CD4-positive, CD25-positive, alpha-beta regulatory T cell (primary cell): ENCODE measurements at places on chromosomes 3 and 15.
A peak's percentile ranks its signal among the peaks of the same experiment; 100 is the strongest.

DNA sequence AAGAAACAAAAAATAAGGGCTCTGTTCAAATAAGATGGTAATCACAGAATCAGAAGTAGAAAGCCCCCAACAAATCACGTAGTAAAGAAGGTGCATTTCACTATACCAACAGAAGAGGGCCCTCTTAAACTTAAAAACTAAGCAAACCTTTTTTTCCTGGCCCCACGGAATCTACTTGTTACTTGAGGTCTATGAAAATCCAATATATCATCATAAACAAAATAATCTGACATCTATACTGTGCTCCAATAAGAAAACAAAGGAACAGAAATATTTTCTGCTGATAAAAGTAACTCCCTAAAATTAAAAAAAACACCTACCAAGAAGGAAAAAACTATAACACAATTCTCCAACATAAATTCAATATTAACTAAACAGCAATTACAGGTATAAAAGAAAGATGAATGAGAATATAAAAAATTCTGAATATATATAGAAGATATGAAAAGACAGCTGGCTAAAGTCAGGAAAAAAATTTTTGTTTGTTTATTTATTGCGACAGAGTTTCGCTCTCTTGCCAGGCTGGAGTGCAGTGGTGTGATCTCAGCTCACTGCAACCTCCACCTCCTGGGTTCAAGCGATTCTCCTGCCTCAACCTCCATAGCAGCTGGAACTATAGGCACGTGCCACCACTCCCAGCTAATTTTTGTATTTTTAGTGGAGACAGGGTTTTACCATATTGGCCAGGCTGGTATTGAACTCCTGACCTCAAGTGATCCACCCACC lies 81.8 kb downstream of the CLASP2 start:
- DNase-seq, result peak; percentile 27

DNA sequence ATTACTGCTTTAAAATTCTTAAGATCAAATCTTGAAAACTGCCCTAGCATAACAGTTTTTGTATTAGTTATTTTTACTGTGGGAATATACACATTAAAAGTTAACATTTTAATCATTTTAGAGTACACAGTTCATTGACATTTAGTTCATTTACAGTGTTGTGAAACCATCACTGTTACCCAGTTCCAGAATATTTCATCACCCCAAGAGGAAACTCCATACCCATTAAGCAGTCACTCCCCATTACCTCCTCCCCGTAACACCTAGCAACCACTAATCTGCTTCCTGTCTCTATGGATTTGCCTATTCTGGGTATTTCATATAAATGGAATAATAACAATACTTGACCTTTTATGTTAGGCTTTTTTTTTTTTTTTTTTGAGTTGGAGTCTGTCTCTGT lies 164.1 kb upstream of the LRRFIP2 start:
- no peak for DNase-seq

GRCh38 chr3:128621234-128621633 lies 29.4 kb downstream of the RPN1 start:
- DNase-seq, result no peak

DNA sequence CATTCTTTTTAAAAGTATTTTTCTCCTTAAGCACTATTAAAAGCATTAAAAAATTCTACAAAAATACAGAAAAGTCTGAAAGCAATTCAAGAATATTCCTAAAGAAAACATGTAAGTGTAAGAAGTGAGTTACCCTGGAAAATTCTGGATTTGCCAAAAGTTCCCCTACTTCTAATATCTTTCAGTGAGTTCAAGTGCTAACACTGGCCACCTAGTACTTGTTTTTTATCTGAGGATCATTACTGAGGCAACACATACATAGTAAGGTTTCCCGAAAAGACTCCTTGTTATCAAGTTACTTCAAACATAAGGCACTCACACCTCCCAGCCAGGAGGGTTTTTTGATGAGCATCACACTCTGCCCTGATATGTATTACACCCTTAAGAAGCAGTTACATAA lies 158.4 kb downstream of the TIGIT start:
- no peak for DNase-seq

GRCh38 chr3:59782664-59783063 lies 732.8 kb upstream of the CFAP20DC start:
- no peak for DNase-seq

- DNase-seq, result no peak
Measured at GRCh38 chr3:20852712-20853111, 666.7 kb upstream of the SGO1 start.
